ENCODE measurements at places on chromosomes 11 and 22.
A peak's percentile ranks its signal among the peaks of the same experiment; 100 is the strongest.

GRCh38 chr11:71459076-71459766 is 6.2 kb downstream of the NADSYN1 start:
- no peak for DNase-seq

GRCh38 chr11:122862091-122862490 is 20.5 kb upstream of the JHY start:
- no peak for DNase-seq

DNA sequence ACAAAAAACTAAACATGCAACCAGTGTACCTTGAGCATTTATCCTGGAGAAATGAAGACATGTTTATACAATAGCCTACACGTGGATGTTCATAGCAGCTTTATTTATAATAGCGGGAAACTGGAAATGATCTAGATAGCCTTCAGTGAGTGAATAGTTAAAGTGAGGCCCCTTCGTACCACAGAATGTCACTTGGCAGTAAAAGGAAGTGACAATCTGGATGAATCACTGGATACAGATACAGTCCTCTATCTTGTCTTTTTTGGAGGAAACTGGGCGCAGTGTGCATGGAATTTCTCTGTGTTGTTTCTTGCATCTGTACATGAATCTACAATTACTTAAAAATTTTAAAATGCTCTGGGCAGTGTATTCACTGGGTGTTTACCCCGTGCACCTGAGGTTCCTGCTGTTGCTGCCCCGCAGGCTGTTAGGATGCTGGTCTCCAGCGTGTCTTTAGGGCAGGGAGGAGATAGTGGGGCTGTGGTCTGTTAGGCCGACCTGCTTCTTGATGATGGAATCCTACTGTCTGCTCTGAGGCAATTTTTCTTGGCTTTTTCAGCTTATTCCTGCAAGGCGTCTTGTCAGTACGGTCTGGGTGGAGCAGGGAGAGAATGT is 23.2 kb downstream of the DERL3 start:
- DNase-seq, result no peak

GRCh38 chr11:102559839-102560238 is 29.3 kb upstream of the MMP7 start:
- no peak for DNase-seq

DNA sequence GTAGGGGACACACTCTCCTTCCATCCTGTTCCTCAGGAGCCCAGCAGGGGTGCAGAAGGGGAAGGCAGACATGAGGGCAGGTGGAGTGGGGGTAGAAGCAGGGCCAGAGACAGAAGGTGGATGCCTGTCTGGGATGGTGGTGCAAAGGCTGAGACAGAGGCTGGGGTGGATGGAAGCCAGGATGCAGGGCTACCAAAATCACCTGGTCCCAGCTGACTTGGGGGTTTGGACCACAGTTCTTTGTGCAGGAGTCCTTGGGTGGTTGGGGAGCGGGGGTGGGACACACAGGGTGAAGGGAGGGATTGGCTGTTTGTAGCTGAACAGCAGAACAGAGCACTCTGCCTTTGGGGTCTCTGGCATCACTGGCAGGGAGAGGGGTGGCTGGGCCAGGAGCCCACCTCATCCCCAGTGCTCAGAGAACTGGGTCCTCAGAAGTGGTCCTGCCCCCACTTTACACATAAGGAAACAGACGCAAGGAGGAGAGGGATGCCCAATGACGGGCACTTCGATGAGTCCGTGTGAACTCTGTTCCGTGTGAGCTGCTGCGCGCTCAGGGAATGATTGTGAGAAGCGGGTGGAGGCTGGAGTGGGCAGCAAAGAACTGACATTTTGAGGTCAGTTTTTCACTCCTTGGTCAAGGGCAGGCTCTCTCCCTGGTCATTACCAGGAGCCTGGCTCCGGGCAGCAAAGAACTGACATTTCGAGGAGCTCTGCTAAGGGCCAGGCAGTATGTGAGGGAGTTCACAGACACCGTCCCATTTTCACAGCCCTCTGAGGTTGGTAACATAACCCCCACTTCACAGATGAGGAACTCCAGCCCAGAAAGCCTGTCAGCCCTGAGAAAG is 1.9 kb downstream of the TAGLN start:
- no peak for DNase-seq

GRCh38 chr11:112785149-112785548 is 176.1 kb upstream of the NCAM1 start:
- no peak for DNase-seq

DNA sequence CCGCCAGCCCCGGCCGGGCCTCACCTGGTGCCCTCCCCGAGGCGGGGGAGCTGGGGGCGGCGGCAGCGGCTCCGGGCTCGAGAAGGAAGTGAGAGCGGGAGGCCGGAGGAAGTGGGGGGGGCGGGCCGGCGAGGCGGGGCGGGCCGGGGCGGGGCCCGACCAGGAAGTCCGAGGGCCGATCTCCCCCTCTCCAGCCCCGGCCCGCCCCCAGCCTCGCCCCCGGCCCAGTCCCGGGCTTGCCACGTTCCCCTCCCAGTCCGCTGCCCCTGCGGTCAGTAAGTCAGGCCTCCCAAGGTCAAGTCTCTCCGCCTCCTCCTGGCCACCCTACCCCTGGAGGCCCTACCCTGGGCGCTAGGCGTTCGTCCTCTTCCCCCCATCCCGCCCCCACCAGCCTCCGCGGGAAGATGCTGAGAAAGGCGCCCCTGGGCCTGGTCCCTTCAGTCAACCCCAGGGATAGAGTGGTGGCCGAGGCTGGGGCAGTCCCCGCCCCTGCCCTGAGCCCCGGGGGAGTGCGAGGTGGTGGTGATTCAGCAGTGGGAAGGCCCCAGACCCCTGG is at the start of gene RHOG:
Gene RHOG (minus strand): TSS at position 90 of the 556 bp plus-strand sequence. CDS start 12,821 bp downstream, outside the sequence.
- peak; percentile 44 for DNase-seq

- DNase-seq, result no peak
These were observed 31.6 kb upstream of the CRYBB3 start for GRCh38 chr22:25167834-25168601.

DNA sequence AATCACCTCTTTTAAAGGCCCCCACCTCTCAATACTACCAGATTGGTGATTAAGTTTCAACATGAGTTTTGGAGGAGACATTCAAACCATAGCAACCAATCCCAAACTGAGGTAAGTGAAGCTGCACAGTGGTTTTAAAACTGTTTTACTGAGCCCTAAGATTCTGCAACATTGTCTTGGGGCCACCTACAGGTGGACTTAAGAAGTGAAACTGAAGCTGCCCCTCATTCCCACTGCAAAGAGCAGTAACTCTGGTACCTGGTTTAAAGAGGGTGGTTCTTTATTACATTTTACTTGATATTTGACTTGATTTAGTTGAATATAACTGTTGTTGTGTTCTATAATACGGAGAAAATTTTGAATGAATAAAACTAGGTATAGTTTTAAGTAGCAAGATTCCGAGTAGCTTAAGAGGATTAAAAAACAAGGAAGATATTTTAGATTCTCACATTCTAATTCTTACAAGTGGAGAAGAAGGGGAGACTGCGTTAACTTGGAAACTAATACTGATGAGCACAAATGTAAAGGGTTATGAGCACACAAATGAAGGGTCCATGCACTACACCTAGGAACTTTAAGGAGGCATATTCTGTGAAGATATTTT is 26.7 kb downstream of the SYT9 start:
- no peak for DNase-seq

GRCh38 chr11:119196833-119197483 is 9.2 kb upstream of the CBL start:
- peak; percentile 14 for DNase-seq

- DNase-seq, result no peak
These were observed 44.6 kb downstream of the MYH9 start for GRCh38 chr22:36343070-36343719.

GRCh38 chr11:70019576-70020011 is 58.5 kb upstream of the ANO1 start:
- DNase-seq, result no peak

GRCh38 chr11:129259931-129260348 is 67.8 kb upstream of the ARHGAP32 start:
- DNase-seq, result no peak

GRCh38 chr11:125211191-125211947 is 46.8 kb downstream of the PKNOX2 start:
- no peak for DNase-seq

DNA sequence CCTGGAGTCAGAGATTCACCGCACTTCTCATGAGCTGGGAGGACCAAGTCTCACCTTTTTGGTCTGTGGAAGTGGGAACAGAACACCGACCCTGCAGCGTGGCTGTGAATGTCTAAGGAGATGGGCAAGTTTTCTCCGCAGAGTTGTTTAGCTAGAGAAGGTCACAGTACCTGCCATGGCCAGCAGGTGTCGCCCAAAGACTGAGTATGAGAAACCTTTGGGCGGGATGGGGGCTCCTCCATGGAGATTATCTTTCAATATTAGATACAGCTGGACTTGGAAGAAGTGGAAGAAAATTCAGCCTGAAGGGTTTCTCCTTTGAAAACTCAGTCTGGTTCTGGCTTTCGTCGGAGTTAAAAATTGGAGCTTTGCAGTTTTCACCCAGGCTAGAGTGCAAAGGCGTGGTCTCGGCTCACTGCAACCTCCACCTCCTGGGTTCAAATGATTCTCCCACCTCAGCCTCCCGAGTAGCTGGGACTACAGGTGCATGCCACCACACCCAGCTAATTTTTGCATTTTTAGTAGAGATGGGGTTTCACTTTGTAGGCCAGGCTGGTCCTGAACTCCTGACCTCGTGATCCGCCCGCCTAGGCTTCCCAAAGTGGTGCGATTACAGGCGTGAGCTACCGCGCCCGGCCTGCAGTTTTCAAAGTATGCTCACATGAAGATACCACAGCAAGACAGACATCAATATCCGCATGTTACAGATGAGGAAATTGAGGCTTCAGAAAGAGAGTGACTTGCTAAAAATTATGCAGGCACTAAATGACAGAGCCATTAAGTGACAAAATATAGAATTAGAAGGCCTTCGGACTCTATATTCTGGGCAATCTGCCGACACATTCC is 10.7 kb upstream of the DSCAML1 start:
- peak; percentile 78 for DNase-seq

DNA sequence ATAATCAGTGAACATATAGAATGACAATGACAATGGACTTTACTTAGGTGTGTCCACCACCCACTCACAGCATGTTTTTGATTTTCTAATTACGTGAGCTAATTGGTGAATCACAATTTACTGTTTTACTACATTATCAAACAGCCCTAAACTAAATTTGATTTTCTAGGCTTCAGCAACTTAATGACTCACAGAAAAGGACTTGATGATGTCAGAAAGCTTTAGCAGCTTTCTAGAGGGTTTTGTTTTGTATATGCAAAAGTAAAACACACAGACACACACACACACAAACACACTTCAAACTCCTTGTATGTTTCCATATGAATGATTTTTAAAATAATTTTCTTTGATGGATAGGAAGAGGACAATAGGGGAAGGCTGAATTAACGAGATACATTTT is 878.6 kb upstream of the CCDC90B start:
- DNase-seq, result no peak

- no peak for DNase-seq
These were observed 4.2 kb downstream of the NOX4 start for GRCh38 chr11:89487016-89487415.

DNA sequence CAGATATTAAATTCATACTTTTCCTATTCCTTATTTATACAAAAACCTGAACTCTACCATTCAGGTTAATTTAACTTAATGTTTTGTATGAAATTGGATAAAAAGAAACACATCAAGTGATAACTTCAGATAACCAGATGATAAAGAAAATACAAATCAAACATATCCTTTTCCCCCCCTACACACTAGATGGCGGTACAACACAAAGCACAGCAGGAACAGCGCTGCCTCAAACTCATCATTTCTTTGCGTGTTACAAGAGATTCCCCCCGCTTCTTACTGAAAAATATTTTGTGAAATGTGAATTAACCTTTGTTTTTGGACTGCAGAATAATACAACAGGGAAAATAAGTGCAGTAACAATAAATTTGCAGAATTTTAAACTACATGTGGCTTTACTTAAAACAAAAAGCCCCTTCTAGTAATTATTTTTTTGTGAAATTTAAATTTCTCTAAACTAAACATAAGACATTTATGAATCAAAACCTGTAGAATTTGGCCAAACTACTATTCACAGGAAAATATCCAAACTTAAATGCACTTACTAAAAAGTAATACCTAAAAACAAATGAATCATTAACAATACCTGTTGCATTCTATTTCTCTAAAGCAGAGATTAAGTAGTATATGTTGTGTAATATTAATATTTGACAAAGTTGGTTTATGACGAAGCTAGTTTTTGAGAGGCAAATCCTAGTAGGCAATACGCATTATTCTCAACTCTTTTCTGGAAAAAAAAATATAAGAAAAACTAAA is 74.4 kb downstream of the ARHGAP32 start:
- DNase-seq, result peak; percentile 4

DNA sequence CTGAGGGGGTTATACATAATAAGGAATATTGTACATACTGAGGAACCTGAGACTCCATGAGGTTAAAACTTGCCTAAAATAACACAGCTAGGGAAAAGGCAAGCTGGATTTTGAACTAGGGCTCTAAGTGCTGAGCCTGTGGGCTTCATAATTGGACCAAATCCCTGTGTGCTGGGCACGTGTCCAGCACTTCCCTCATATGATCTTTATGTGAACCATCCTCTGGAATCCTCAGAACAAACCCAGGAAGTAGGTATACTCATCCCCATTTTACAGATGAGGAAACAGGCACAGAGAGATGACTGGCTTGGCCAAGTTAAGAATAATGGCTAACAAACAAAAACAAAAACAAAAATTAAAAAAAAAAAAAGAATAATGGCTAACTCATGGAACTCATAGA is 14.9 kb downstream of the RTN4RL2 start:
- DNase-seq, result no peak

GRCh38 chr11:975827-976226 is 50.2 kb downstream of the AP2A2 start:
- DNase-seq, result no peak

DNA sequence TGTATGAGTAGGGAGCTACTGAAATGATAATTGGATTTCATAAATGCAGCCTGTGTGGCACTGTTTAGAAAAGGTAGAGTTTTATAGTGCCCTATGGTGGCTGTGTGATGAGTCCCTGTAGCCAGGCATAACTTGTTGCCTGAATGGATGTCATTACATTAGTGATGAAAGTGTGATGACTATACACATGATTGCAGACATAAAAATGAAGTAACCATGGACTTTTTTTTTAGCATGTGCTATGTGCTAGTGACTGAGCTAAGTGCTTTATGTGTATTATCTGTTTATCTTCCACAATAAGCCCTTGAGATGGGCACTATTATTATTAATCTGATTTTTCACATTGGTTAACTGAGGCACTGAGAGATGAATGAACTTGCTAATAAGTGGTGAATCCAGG is 13.5 kb upstream of the GRAMD1B start:
- no peak for DNase-seq

DNA sequence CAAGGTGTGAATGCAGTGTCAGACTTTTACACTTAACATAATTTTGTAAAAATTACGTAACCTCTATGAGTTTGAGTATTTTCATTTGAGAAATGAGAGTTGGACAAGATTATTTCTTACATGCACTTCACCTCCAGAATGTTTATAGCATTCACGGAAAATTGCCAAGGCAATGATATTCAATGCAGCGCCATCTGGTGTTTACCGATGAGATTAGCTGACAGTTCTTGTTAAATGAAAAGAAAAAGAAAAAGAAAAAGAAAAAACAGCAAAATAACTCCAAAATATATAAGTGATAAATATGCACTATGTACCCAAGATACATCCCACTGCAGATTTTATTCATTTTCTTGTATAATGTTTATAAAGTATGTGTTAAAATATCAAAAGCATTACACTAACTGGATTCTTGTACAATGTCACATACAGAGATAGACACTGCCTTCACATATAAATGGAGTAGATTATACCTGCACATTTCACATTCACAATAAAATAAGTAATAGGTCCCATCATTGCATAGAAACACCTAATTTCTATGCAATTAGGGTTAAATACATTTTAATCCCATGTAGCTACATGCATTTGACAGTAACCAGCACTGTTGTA is 976.3 kb upstream of the FAT3 start:
- DNase-seq, result no peak

Data from stimulated activated CD8-positive, alpha-beta memory T cell treated with anti-CD3 and anti-CD28 coated beads, Interleukin-7, amount 100 ng/mL, for 1 hour (primary cell).